Left lobe of liver (tissue), 2 donors: ENCODE measurements at places on chromosomes 4 and X.

GRCh38 chrX:19063030-19063429 lies 59.2 kb downstream of the ADGRG2 start:
- DNase-seq, result no peak

GRCh38 chrX:23795221-23795620 lies 12.2 kb downstream of the SAT1 start:
- DNase-seq, result no peak

DNA sequence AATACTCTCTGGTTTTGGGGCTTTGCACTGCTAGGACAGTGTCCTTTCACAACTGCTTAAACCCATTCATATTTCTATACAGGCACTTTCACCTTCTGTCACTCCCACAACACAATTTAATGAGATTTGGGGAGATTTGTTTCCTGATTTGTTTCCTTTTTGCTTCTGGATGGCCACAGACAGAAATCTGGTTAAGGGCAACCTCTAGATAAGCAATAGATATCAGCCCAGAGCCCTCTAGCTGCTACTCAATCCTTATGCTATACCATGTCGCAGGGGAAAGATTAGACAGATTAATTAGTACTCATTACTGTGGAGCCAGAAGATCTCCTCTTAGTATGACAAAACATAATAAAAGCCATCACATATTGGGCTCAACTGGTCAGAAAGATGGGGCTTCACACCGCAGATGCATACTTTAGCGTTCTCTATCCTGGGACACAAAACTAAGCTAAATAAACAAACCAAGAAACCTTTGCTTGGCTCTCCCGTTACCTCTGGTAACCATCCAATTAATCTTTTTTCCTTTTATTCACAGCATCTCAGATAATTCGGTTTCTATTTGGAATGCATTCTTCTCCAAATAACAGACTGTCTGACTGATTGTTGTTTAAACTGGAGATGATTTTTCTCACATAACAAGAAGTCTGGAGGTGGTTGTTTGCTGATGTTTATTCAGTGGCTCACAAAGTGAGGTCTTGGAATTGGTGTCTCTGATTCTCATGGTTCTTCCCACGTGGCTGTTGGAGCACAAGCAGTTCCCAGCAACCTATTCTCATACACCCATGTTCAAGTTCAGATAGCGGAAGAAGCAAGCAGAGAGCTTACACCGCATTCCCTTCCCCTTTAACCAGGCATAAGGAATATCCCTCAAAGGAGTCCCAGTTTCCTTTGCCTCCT lies 41.0 kb upstream of the ZNF330 start:
- no peak for DNase-seq

DNA sequence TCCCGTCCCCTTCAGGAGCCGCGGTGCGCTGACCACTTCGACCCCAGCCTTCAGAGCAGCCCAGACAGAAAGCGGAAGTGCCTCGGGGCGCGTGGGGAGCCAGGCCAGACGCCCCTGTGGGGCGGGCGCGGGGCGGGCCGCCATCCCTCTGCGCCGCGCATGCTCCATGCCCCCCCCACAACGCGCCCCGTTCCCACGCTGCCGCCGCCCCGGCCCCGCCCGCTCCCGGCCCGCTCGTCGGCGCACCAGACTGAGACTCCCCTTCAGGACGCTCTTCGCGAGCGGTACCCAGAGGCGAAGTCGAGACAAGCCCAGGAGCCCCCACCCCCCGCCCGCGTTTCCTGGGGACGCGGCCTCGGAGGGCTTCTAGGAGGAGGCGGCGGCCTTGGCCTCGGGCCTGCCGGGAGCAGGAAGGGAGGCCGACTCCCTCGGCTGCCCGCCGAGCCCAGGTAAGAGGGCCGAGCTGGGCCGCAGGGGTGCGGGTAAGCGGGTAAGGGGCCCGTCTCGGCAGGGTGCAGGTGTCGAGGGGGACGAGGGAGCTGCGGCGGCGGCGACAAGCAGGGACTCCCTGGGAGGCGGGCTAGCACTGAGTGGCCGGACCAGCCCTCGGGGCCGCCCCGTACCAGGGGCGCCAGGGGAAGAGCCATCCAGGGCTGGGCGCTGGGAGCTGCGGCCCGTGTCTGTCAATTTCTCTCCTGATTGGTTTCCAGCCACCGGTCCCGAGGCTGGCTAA lies at the start of gene ZFP92:
Gene ZFP92 (plus strand): TSS at position 218 of the 733 bp plus-strand sequence. CDS start 6,851 bp downstream, outside the sequence.
- DNase-seq, result no peak

GRCh38 chr4:73187325-73187724 lies 71.3 kb downstream of the ANKRD17 start:
- DNase-seq, result no peak

DNA sequence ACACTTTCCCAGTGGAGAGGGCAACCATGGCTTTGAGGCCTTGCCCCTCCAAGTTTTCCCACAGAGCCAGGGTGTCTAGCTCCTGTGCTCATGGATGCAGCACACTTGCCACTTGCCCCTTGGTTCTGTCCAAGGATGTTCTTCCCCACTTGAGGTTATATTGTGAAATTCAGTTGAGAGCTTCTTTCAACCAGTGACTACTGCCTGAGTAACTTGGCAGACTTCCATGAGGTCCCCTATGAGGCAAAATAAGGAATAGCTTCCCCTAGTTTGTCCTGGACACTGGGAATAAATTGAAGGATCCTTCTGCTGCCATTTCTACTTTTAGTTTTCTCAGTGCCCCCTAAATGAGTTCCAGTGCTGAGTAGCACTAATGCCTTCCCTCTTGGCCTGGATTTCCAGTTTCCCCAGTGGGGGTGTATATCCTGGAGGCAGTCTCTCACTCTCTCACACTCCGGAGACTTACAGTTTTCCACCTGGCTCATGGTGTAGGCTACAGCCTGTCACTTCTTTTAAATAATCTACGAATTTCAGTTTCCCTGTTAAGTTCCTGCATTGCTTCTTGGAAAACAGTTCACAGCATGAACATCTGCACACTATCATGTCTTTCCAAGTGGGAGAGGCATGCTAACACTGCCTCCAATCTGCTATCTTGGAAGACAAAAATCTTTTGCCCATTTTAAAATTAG lies 36.4 kb upstream of the ADH4 start:
- DNase-seq, result no peak

GRCh38 chrX:69311936-69312670 lies 146.8 kb upstream of the PJA1 start:
- no peak for DNase-seq
